ENCODE measurements at places on chromosomes 3 and 15.

- no peak for DNase-seq
These were observed 123.6 kb upstream of the PFN2 start for GRCh38 chr3:150094150-150094933.

DNA sequence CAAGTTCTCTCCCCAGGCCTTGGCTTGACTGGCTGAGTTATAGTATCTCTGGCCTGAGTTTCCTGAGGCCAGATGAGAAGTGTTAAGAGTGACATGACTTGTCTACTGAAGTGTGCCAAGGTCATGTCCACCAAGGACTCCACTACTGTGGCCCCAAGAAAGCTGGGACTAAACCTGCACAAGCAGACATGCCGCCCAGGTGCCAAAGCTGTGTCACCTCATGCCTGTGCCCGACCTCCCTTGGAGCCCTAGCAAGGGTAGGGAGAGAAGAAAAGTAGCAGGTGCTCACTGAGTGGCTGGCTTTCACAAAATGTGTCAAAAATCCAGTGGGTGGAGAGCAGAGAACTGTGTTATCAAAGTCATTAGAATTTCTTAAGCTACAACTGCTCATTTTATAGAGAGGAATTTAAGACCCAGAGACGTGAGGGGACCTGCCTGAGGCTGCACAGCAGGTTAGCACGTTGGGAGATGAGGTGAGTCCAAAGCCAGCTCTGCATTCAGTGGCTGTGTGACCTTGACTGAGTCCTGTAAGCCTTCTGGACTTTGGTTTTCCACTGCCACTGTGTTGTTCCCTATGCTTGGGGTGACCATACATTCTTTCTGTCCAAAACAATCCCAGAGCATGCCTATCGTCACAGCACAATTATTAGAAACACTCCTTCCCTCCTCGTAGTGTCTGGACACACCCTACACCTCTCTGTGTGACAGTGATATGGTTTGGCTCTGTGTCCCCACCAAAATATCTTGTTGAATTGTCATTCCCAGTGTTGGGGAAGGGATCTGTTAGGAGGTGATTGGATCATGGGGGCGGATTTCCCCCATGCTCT lies 5.0 kb upstream of the LYSMD4 start:
- DNase-seq: no peak

GRCh38 chr3:129429080-129429451 lies 630 bp upstream of the EFCAB12 start:
- DNase-seq: no peak

GRCh38 chr3:31532587-31533168 lies at the start of gene STT3B:
Gene STT3B, plus strand, starts transcription at chr3:31532925. Its CDS starts 74 bp downstream, at chr3:31532999.
- no peak for DNase-seq

DNA sequence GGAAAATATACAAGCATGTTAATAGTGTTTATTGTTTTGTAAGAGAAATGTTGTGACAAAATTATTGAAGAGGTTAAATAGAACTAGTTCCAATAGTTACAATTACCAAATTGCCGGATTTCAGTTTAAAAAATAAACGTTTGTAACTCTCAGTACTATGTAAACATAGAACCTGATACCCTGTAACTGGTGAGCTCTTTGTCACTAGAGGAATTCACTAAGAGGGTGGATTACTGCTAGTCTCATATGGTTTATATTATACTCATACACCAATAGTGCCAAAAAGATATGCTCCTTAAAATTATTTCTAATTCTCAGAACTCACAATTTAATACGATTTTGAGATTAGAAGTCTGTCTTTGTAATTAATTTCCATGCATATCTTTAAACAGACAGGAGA lies 7.6 kb upstream of the GMNC start:
- no peak for DNase-seq

DNA sequence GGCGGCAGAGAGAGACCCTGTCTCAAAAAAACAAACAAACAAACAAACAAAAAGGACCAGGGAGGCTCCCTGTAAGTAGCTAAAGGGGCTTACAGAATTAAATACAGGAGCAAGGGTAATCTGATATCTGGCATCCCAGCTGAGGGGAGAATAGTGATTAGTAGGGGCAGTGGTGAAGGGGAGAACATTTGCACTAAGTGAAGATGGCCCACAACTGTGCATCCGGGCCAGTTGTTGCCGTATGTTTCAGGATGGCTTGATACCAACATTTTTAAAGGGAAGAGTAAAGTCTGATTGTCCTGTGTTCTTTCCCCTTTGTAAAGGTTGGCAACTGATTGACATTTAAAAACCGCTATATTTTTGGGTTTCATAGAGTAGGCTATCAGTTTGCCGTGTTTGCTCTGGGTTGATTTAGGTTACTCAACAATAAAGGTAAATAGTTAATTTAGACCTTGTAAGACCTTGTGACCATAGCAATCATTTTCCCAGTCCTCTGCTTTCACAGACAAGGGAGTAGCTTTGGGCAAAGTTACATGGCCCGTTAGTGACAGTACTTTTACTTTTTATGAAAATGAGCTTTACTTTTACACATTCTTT lies 167.8 kb downstream of the PTPRG start:
- no peak for DNase-seq

DNA sequence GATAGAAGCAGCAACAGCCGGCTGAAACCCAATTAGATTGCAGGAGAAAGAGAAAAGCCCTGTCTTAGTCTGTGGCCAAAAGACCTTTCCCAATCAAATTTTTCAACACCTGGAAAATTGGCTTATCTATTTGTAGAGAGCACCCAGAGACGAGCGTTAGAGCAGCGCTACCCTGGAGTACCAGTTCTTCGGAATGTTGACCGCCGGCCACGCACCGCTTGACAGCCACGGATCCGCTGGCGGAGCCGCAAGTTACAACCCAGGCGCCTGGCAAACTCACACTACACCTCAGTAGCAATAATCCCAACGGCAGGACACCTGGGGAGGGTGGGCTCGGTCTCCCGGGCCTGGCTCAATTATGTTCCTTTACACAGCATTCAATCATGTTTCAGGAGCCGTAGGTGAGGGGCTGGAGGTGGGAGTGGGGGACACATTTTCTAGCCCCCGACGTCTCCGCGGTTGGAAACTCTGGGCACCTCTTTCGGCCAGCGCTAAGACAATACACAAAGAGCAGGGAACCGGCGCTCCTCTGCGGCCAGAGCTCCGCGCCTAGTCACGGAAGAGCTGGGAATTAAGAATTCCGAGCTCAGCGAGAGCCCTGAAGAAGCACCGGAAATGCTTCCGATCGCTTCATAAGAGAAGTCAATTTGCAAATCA lies 1.2 kb downstream of the MB21D2 start:
- no peak for DNase-seq

- DNase-seq: peak; percentile 31
These were observed 16.0 kb downstream of the SEC61A1 start for GRCh38 chr3:128068156-128068620.

DNA sequence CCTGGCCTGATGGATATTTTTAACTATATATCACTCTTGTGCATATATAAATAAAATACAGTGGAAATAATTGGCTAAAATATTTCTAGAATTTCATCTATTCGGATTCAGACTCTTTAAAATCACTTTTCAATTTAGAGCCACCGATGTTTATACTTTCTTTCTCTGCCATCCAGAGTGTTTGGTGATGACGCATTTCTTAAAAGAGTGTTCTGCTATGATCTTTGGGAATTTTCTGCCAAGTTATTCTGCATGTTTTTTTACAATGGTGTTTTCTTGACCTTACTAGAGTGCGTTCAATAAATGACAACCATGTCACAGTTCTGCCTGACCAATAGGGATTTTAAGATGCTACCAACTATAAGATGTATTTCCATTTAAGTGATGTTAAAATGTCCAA lies 30.2 kb downstream of the PPP2R3A start:
- DNase-seq: no peak

DNA sequence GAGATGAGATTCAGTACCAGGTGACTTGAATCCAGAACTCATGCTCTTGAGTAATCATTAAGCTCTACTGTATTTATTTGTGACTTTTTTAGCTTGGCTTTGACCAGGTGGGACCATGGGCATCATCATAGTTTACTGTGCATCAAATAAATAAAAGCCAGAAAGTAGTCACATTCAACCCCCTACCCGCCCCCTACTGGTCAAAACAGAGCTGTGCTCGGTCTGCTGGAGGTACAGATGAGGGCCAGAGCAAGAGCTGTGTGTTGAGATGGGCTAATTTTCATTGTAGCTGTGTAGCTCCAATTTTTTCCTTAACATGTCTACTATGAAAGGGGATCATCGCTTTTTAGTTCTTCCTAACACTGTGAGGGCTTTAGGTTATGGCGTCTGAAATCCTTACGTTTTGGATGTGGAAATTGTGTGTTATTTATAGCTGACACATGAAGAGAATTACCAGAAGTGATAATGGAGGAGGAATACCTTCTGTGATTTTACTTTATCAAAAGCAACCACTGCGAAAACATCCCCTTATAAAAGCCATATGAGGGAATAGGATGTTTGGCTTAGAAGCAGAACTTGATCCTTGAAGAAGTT lies 375.1 kb downstream of the PTPRG start:
- no peak for DNase-seq
